ENCODE measurements at places on chromosomes 6 and 20.

DNA sequence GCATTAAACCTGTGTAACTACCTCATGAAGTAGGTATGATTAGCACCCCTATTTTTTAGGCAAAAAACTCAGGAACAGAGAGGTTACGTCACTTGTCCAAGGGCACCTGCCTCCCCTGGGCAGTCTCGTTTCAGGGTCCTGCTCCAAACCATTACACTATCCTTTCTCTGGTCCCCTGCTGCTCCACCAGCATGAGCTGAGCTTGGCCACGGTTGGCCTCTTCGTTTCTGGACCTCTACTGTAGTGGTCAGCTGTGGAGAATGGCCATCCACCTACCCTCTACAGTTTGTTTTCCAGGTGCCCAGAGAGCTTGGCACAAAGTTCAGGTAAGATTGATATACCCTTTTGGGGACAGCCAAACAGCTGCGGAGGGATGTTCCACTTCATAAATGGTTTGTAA lies 16.8 kb downstream of the COX4I2 start:
- DNase-seq, result no peak

DNA sequence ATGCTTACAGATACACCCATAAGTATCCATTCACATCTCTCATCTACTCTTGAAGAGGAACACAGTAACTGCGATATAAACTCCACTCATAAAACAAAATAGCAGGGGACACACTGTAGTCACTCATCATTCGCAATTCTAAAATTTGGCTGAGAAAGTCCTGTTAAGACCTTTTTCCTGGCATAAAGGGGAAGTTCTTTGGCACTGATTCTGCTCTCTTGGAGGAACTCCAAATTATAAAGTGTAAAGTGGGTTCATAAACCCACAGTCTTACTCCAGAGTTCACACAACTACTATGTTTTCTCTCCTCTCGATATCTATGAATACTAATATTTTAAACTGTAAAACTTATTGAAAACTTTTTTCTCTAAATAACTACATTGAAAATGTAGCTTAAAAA lies 80.6 kb downstream of the ADGB start:
- no peak for DNase-seq

DNA sequence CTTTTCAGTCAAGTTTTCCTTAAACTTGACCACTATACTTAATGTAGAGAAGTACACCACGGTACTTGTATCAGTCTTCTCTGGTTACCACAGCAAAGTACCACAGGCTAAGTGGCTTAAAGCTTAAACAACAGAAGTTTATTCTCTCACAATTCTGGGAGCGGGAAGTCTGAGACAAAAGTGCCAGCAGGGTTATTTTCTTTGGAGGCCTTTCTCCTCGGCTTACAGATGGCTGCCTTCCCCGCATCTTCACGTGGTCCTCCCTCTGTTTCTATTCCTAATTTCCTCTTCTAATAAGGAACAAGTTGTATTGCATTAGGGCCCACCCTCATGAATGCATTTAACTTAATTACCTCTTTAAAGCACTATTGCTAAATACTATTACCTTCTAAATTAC lies 258.0 kb downstream of the PLCB1 start:
- DNase-seq, result no peak

GRCh38 chr20:63198606-63199005 lies 17.3 kb downstream of the YTHDF1 start:
- no peak for DNase-seq

DNA sequence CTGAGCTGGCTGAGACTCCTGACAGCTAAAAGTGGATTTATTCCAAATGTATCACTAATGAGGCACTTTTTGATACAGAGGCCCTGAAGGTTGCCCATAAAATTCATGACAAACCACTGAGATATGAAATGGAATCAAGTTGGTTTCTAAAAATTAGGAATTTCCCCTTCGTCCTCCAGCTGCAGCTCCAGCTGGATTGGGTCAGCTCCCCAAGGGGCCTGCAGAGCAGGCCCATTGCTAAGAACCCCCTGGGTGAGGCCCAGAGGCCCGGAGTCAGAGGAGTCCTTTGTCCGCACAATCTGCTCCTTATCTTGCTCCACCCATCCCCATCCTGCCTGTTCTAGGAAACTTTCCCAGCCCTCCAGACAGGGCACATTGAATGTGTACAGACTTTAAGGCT lies 163.5 kb upstream of the TOP1 start:
- no peak for DNase-seq

DNA sequence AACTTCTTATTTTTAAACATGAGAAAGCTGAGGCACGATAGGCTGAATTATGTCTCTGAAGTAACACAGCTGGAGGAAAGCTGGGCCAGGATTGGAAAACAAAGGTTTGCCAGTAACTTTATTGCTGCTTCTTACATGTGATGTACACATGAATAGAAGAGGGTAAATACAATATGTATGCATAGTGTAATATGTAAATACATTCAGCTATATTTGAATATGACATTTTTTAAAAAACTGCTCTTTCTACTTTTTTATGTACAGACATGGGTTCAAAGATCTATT lies 90.2 kb downstream of the ADTRP start:
- DNase-seq, result no peak

- no peak for DNase-seq
Observed at GRCh38 chr6:55774286-55775028, 100.9 kb downstream of the BMP5 start.

- no peak for DNase-seq
Observed at GRCh38 chr20:19968466-19969073, 48.6 kb upstream of the NAA20 start.

- no peak for DNase-seq
Observed at GRCh38 chr20:51354191-51354768, 188.2 kb downstream of the NFATC2 start.

DNA sequence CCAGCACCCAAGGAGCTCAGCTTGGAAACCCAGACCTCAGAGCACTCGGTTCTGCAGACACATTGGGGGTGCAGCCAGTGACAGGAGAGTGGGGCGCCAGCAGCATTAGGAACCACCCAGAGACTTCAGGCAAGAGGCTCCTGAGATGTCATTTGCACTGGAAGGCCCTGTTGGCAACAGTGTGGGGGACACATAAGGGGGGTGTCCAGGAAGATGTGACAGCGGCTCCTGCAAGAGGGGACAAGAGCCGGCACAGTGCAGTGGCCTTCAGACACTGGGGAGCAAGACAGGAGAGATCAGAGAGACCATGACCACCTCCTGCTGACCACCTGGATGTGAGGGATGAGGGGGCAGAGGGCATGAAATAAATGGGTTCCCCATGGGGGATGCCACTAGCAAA lies 207.1 kb upstream of the SNX9 start:
- DNase-seq, result no peak

DNA sequence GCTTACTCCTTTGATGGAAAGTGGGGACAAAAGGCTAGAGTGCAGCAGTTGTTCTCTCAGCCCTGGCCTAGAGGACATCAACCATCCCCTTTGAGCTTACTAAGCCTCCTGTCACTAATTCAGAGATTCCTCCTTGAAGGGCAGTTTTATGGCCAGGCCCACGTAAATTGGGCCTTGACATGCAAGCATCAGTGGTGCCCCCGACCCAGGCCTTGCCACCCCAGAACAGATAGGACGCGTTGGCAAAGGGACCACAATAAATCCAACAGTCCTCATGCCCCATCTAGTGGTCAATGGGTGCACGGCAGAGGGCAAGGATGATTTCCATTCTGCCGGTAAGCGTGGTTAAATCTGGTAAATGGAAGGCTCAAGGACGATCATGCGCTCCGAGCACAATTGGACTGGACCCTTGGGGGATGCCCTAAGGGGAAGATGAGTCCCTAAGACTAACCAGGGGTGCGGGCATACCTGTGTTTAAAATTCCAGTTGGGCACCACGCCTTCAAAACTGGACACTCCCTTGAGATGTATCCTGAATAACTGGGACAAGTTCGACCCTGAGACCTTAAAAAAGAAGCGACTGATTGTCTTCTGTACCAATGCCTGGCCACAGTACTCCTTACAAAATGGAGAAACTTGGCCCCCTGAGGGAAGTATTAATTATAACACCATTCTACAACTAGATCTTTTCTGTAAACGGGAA lies 32.6 kb downstream of the CEP85L start:
- no peak for DNase-seq

DNA sequence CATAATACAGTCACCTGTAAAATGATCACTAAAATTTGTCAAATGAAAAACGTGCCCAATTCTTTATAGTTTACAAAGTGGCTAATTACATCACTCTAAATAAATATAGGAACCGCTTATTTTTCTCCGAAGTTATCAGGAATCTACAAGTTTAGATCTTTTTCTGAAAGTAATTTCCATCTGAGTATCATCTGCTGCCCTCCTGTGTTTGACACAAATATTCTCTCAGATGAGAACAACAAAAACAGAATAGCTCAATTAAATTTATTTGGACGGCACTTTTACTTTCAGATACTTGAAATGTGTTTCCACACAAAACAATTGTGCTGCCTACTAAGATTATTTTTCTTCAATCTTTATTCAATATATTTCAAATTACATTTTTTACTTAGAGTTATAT lies 5.0 kb downstream of the SF3B5 start:
- no peak for DNase-seq

DNA sequence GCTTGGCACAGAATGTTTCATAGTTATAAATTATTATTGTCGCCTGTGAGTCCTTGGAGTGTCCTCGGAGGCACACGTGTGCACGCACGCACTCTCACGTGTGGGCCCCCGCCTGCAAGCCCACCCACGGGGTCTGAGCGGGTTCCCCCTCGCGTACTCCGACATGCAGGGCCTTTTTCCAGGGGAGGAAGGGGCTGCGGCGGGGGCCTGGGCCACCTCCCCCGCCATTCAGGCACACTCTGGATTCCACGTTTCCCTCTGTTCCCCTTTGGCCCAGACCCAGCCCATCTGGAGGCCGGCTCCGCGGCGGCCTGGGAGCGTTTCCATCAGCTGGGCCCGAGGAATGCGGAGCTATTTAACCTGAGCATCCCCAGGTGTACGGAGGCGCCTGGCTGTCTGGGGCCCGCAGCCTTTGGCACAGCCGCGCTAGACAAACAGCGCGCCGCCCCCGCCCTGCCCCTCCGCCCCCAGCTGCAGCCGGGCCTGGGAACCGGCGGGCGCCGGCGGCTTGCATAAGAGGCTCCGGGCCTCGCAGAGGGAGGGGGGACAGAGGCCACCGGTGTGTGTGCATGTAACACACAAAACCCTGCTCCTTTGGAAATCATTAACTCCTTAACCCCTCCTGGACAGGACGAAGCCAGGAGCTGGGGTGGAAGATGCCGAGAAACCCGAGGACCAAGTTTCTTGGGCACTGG lies 3.3 kb downstream of the ID1 start:
- peak; percentile 71 for DNase-seq

DNA sequence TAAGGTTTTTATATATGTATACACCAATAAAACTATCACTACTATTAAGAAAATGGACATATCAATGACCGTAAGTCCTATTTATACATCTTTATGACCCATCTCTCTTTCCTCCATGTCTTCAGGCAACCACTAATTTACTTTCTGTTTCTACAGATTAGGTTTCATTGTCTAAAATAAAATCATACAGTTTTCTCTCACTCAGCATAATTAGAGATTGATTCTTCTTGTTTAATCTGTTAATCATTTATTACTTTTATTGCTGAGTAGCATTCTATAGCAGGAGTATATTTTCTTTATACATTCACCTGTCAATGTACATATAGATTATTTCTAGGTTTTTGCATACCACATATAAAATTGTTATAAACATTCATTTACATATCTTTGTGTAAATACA lies 388.0 kb downstream of the RFPL4B start:
- no peak for DNase-seq

- DNase-seq, result no peak
Observed at GRCh38 chr6:102127253-102127652, 733.7 kb downstream of the GRIK2 start.

- no peak for DNase-seq
Observed at GRCh38 chr20:53262365-53262764, 290.2 kb downstream of the TSHZ2 start.

- no peak for DNase-seq
Observed at GRCh38 chr6:137341681-137342195, 122.6 kb upstream of the IFNGR1 start.

- no peak for DNase-seq
Observed at GRCh38 chr6:109834131-109834530, 143.0 kb downstream of the FIG4 start.

DNA sequence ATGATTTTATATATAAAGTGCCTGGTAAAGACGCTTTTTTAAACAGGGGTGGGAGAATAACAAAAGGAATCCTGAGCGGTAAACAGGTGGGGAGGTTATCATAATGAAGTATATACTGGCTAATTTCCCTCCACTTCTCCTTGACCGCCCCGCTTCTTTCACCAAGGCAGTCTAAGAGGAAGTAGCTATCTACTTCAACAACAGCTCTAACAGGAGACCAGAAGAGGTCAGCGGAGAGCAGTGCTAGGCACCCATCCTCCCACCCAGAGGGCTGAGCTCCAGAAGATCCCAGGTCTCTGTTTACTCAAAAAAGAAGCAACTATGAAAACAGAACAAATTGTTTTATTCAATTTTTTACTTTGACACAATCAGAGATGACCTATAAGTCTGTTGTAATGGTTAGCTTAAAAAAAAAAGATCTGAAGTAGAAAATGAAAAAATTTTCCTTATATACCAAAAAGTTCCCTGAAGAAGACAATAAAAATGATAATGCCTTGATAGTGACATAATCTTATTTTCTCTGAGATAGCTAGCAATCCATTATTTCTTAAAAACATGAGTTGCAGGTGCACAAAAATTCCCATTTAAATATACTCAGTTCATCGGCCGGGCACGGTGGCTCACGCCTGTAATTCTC lies 141.1 kb downstream of the PDSS2 start:
- no peak for DNase-seq

GRCh38 chr6:26224940-26225847 lies 138.0 kb downstream of the HFE start:
- DNase-seq, result no peak

DNA sequence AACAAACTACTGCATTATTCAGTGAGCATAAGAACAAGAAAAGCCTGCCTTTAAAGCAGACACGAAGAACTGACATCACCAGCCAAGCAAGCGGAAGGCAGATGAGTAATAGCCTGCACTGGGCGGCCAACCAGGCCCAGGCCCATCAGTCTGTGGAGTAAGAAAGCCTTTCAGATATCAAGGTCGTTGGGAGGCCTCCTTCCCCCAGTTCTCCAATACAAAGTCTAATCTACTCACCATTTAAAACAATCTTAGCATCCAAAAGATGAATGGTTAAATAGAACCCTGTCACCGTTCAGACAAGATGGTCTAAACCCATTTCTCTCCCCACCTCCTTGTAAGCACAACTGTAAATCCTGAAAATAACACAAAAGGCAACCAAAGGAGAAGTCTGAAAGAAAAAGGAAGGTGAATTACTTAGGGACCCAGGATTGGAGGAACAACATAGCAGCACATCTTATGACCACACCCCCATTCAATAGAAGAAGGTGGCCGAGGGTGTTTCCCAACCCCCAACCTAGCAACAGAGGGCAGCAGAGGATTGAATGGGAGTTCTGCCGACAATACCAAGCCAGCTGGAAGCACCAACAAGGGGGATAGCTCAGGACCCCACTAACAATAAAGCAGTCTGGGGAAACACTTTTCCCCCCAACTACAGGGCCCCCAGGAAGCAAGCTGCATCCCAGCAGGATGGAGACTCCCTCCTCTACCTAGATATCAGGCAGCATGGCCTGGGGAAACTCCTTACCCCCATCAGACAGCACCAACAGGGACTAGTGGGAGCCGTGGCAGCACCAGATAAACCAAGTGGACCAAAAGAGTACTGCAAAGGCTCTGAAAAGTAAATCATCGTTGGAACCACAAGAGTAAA lies 67.9 kb downstream of the ZHX3 start:
- DNase-seq, result no peak

GRCh38 chr6:147103694-147104093 lies 100.5 kb upstream of the STXBP5 start:
- no peak for DNase-seq
